ENCODE measurements at places on chromosomes 1 and 21.

DNA sequence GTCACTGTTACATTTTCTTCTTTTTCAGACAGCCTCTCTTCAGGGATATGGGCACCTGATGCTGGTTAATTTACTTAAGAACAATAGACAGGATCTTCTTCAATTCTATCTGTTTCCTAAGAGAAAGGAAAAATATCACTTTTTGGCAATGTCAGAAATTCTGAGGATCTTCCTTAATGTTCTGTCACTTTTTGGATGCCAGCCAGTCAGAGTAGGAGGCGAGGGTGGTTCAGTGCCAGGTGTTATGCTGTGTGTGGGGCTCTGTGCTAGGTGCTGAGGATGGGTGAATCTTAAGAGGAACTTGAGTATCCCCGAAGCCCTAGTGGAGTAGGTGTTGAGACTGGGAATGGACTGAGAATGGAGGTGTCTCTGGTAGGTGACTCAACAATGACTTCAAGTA lies 133.5 kb downstream of the UCK2 start:
- no peak for DNase-seq

DNA sequence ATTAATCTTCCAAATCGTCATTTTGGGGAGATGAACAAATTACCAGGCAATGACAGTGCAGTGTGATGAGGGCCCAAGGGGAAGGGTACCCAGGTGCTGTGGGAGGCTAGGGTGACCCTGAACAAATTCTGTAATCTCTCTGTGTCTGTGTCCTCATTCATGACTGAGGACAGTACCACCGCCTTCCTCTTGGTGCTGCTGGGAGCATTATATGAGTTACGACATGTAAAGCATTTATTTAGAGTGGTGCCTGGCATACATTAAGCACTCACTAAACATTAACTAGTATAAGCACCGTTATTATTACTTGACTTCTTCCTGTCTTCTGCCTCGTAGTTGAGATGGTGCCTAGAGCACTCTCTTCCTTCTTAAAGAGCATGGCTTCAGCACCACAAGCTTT lies 468.2 kb upstream of the VAMP3 start:
- DNase-seq = peak; percentile 19

GRCh38 chr1:219220945-219221344 lies 47.3 kb downstream of the LYPLAL1 start:
- no peak for DNase-seq

DNA sequence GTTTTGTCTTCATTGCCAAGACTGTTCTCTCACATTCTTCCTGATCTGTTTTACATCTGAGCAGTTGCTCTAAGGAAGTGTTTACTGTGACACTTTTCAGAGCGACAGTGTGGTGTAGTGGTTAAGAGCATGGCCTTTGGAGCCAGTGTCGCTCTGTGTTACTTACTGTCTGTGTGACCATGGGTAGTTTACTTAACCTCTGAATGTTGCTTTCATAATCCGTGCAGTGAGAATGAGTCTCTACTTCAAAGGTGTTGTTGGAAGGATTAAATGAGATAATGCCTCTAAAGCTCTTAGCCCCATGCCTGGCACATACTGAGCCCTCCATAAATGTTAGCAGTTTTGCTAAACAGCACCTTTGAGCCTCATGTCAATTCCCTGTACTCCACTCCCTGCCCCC lies 35.9 kb upstream of the ZFP69B start:
- DNase-seq = no peak

- no peak for DNase-seq
Measured at GRCh38 chr1:82478916-82479315, 678.2 kb downstream of the ADGRL2 start.

DNA sequence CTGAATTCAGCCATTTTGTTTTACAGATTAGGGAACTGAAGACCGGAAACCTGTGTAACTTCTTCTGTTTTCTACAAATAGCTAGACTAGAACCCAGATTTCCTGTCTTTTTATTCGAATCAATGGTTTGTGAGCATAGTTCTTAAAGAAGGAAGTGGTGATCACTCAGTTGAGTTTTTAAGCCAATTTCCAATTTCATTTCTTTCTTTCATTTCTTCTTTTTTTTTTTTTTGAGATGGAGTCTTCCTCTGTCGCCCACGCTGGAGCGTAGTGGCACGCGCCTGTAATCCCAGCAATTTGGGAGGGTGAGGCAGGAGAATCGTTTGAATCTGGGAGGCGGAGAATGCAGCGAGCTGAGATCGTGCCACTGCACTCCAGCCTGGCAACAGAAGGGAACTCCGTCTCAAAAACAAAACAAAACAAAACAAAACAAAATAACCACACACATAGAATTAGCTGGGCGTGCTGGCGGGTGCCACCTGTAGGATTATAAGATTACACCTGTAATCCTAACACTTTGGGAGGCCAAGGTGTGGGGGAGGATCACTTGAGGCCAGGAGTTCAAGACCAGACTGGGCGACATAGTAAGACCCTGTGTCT lies 3.0 kb upstream of the MDM4 start:
- DNase-seq = no peak

GRCh38 chr1:162384116-162384515 lies 2.6 kb downstream of the C1orf226 start:
- DNase-seq = no peak

DNA sequence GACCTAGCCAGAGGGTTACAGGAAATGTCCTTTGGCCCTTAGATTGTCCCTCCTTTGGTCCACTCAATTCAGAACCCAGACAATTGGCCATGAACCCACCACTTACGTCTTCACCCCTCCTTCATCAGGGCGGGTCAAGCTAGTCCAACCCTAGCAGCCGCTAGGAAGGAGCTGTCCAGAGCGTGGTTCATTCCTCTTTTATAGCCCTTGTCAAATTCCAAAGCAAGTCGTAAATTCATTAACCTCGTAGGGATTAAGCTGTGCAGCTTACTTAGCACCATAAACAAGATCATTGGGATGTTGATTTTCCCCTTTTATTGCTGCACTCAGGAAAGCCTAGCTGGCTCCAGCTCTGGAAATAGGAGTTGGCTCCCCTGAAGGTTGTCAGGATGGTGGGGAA lies 90.1 kb downstream of the TMEM53 start:
- no peak for DNase-seq

DNA sequence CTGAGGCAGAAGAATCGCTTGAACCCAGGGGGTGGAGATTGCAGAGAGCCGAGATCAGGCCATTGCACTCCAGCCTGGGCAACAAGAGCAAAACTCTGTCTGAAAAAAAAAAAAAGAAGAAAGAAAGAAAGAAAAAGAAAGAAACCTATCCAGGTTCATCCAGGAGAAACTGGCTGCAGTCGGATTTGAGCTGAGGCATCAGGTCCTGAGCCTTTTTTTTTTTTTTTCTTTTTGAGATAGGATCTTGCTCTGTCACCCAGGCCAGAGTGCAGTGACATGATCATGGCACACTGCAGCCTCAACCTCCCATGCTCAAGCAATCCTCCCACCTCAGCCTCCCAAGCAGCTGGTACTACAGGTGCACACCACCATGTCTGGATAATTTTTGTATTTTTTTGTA lies 22.5 kb upstream of the LUZP1 start:
- no peak for DNase-seq

- DNase-seq = no peak
Measured at GRCh38 chr21:29443411-29444010, 144.8 kb downstream of the BACH1 start.

- DNase-seq = no peak
Measured at GRCh38 chr1:55217226-55217986, 2.2 kb upstream of the USP24 start.

DNA sequence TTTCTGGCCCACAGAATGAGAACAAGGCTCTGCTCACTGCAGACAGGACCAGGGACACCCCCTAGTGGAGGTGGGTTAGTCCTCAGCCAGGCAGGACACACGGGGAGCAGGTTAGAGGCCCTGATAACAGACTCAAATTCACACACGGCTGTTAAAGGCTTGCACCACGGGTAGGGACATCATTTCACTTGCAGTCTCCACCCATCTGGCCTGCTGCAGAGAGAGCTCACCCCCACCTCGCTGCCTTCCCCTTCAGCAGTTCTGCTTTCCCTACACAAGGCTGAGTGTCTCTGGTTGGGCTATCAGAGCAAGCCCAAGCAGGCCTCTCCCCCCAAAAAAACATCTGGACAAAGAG lies 20.6 kb downstream of the MEF2D start:
- DNase-seq = no peak

GRCh38 chr1:98792123-98792522 lies 130.6 kb downstream of the SNX7 start:
- no peak for DNase-seq
